CD4-positive, alpha-beta T cell treated with Interleukin-17A for 4 hours (primary cell): ENCODE measurements at places on chromosomes 6 and 20.

DNA sequence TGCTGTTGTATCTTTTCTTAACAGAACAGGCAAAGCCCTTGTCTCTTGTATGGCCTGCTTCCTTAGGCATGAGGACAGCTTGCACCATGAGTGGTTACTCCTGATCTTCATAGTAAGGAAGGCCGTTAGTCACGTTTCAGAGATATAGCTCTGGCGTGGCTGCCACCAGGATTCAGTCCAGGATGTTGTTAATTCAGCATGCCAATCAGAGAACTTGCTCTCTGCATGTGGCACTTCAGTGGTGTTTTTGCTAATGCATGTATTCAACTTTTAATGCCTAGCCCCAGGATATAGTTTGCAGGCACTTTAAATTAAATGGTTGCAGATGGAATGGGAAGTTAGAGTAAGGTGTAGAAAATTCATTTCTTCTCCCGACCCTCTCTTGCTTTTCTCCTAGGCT lies 20.0 kb downstream of the ARFGEF2 start:
- DNase-seq = no peak

DNA sequence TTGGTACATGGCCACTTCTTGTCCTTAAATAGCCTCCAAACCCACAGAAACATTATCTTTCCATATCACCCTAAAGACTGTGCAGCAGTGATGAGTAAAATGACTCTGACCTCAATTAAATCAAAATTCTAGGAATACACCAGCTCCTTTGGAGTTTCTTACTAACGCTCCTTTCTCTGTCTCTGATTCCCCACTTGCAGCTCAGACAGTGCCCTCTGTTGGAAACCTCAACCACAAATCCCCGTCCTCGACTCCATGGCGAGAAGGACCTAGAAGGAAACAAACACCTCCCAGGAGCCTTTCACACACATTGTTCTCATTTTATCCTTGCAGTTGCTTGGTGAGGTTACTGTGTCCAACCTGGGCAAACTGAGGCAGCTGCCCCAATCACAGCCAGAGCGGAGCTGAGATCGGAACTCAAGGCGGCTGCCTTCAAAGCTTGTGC lies 17.7 kb upstream of the PARD6B start:
- no peak for DNase-seq

GRCh38 chr6:150536835-150537234 lies 62.9 kb upstream of the PLEKHG1 start:
- no peak for DNase-seq

GRCh38 chr20:61638802-61639585 lies 386.9 kb downstream of the CDH4 start:
- no peak for DNase-seq

DNA sequence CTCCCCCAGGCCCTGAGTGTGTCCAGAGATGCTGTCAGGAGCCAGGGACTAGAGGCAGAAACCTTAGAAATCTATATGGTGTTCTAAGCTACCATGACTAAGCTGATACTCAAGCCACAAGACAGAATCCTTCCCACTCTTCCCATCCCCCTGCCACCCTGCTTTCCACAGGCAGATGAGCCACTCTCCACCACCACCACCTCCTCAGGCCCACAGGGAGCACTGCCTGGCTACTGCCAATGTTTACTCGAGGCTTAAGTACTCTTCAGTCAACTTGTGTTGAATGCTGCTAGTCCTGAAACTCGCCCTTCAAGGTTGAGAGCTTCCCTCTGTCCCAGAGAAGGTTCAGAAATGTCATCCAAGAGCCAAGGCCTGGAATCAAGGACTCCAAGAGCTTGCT lies 56.2 kb downstream of the CENPW start:
- no peak for DNase-seq

GRCh38 chr6:125987026-125987617 lies 782 bp downstream of the TRMT11 start:
- DNase-seq = peak; percentile 24
